MCF 10A (cell line): ENCODE measurements at places on chromosomes 1 and 21. TPM values are rescaled to one million over a fixed set of nuclear protein-coding genes. Genes with fewer than 3 reads are reported as not detected.

Gene CENPL
- 14.1 and 24.5 TPM in 2 replicates for total RNA-seq

Gene LCE1A
- total RNA-seq, result not detected in 2 replicates

Gene CD1E
- total RNA-seq, result not detected in 2 replicates

Gene MR1
- total RNA-seq, result 33.4 and 46.6 TPM in 2 replicates

Gene GNG12
- 117 and 135 TPM in 2 replicates for total RNA-seq

DNA sequence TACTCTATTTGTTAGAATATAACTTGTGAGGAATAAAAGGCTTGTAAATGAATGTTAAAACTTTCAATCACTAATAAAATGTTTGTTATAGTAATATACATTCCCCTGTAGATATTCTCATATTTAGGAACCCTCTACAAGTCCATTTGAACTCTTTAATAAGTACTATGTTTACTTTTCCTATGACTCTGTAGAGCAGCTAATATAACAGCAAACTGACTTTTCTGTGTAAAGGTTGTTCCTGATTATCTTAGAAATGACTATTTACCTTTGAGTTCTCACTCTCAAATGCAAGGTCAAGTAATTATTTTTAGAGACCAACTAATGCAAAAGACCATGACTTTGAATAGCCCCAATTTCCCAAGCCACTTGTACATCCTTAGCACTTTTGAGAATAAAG is 130.3 kb downstream of the C1orf21 start:
- no peak overlapping the region for H3K27ac ChIP-seq
- H3K27me3 ChIP-seq, result no peaks in the 10 kb centered on the region
- DNase-seq, result no peak
- H3K4me1 ChIP-seq, result no peaks in the 10 kb centered on the region
- H3K4me3 ChIP-seq, result no peak overlapping the region

DNA sequence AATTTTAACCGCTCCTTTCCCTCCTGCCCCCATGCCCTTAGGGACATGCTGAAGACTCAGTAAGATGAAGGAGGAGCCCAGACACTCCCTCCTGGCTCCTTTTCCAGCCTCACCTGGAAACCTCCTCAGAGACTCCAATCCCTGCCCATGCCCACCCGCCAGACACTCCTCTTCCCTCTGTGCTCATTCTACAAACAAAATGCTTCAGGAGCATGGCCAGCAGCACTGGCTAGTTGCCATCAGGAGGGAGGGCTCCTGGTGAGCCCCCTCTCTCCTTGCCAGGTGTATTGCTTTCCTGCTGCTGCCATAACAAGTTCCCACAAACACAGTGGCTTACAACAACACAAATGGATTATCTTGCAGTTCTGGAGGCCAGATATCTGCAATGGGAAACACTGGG is 126.1 kb downstream of the PSMG1 start:
- no peak overlapping the region for H3K4me3 ChIP-seq
- no peak overlapping the region for H3K27ac ChIP-seq
- no peaks in the 10 kb centered on the region for H3K27me3 ChIP-seq
- H3K36me3 ChIP-seq, result no peaks in the 10 kb centered on the region

DNA sequence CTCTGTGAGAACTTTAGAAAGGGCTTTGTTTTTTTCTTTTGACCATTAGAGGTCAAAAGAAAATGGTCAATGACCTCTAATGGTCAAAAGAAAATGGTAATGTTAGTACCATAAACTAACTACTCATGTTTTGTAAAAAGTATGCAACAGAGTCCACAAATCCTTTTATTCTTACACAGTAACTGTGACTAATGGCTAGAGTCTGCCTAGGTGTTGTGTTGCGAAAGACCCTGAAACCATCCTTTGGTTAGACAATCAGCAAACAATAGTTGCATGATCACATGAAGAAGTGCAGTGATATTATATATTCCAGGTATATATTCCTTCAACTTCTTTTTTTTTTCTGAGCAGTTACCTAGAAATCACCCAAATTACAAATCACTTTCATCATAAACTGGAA is 40.9 kb downstream of the NEGR1 start:
- H3K27ac ChIP-seq, result no peak overlapping the region
- no peaks in the 10 kb centered on the region for H3K36me3 ChIP-seq
- no peak overlapping the region for H3K4me3 ChIP-seq
- peak; percentile 75 for DNase-seq
- no peaks in the 10 kb centered on the region for H3K4me1 ChIP-seq

DNA sequence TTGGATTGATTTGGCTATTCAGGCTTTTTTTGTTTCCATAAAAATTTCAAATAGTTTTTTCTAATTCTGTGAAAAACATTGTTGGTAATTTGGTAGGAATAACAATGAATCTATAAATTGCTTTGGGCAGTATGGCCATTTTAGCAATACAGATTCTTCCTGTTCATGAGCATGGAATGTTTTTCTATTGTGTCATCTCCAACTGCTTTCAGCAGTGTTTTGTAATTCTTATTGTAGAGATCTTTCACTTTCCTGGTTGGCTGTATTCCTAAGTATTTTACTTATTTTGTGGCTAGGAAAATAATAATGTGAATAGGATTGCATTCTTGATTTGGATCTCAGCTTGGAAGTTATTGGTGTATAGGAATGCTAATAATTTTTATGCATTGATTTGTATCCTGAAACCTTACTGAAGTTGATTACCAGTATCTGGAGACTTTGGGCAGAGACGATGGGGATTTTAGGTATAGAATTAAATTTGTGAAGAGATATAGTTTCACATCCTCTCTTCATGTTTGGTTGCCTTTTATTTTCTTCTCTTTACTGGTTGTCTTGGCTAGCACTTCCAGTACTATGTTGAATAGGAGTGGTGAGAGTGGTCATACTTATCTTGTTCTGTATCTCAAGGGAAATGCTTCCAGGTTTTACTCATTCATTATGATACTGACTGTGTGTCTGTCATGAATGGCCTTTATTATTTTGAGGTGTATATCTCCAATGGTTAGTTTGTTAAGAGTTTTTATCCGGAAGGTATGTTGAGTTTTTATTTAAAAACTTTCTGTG is 57.3 kb downstream of the DRAM2 start:
- H3K27ac ChIP-seq, result peak overlapping the region; percentile 96
- peaks cover 34% of the 10 kb centered on the region for H3K4me1 ChIP-seq
- peak overlapping the region; percentile 67 for H3K4me3 ChIP-seq
- no peaks in the 10 kb centered on the region for H3K36me3 ChIP-seq
- no peaks in the 10 kb centered on the region for H3K27me3 ChIP-seq

DNA sequence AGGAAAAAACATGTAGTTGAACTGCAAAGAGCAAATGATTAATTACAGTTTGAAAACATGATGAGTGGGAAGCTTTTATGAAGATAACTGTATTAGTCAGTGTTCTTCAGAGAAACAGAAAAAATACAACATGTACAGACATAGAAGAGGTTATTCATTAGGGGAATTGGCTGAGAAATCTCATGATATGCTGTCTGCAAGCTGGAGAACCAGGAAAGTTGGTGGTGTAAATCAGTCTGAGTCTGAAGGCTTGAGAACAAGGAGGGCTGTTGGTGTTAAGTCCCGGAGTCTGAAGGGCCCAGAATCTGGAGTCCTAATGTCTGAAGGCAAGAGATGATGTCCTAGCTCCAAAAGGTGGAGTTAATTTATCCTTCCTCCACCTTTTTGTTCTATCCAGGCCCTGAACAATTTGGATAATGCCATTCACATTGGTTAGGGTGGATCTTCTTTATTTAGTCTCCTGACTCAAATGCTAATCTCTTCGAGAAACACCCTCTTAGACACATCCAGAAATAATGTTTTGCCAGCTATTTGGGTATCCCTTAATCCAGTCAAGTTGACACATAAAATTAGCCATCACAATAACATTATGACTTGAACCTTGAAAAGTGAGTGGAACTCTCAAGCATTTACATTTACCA is 672.9 kb upstream of the PTBP2 start:
- H3K4me3 ChIP-seq, result no peak overlapping the region
- DNase-seq, result no peak
- no peaks in the 10 kb centered on the region for H3K36me3 ChIP-seq
- no peak overlapping the region for H3K27ac ChIP-seq
- H3K4me1 ChIP-seq, result no peaks in the 10 kb centered on the region

- peak; percentile 90 for DNase-seq
- no peaks in the 10 kb centered on the region for H3K27me3 ChIP-seq
- peaks cover 12% of the 10 kb centered on the region for H3K36me3 ChIP-seq
- peak overlapping the region; percentile 73 for H3K27ac ChIP-seq
- no peak overlapping the region for H3K4me3 ChIP-seq
These were observed 126.1 kb downstream of the CDC42BPA start for GRCh38 chr1:227192163-227192562.

- H3K27ac ChIP-seq, result no peak overlapping the region
- H3K27me3 ChIP-seq, result no peaks in the 10 kb centered on the region
- DNase-seq, result no peak
These were observed 2.8 kb upstream of the OSCP1 start for GRCh38 chr1:36453051-36453450.

DNA sequence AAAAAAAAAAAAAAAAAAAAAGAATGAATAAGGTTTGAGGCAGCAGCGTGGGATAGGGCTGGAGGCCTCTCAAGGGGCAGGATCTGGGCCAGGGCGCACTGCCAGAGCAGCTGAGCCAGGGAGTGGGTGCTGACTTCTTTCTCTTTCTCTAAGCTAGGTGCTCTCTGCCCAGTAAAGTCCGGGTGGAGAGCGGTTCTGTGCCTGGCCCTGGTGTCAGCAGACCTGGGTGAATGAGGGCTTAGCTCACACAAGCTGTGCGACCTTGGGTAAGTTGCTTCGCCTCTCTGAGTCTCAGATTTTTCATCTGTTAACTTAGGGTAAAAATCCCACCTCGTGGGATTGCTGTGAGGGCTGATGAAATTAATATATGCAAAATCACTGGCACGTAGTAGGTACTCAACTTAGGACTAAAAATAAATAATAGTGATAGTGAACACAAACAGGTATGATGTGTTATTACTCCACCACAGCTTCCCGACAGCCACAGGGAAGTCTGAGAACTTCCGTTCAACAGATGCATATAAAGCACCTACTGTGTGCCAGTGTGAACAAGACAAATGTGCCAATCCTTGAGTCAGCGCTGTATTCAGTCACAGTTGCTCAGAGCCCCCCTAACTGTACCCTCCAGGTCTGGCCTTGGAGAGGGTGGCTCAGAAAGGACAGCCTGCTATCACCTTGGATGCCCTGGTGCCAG is 2.0 kb upstream of the FAM131C start:
- peak; percentile 86 for DNase-seq
- H3K27me3 ChIP-seq, result no peaks in the 10 kb centered on the region
- peak overlapping the region; percentile 76 for H3K27ac ChIP-seq
- no peaks in the 10 kb centered on the region for H3K36me3 ChIP-seq
- peak overlapping the region; percentile 13 for H3K4me3 ChIP-seq
- peaks cover 43% of the 10 kb centered on the region for H3K4me1 ChIP-seq

DNA sequence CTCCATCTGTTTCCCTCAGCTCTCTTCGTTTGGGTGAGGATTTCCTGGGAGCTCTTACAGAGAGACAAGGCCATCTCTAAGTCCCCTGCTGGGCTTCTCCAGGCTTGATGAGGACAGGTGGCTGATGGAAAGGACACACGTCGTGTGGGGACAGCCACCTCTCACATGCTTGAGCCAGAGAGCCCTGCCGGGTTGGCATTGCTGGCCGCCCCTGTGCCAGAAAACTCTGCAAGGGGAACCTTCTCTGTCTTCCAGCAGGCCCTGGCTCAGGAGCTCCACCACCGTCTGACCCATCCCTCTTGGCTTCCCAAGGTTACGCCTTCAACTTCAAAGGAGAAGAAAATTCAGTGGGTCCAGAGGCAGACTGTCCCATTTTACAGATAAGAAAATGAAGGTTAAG is 82.8 kb downstream of the CASZ1 start:
- peaks cover 6% of the 10 kb centered on the region for H3K36me3 ChIP-seq
- H3K27ac ChIP-seq, result no peak overlapping the region
- no peak for DNase-seq
- no peak overlapping the region for H3K4me3 ChIP-seq
- no peaks in the 10 kb centered on the region for H3K4me1 ChIP-seq

DNA sequence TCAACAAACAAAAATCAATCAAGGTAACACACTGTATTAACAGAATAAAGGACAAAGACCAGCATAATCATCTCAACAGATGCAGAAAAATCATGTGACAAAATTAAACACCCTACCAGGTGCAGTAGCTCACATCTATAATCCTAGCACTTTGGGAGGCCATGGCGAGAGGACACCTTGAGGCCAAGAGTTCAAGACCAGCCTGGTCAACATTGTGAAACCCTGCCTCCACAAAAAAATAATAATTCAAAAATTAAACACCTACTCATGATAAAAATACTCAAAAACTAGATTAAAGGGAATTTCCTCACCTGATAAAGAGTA is 35.3 kb downstream of the PIK3R3 start:
- no peaks in the 10 kb centered on the region for H3K27me3 ChIP-seq
- H3K4me1 ChIP-seq, result no peaks in the 10 kb centered on the region
- H3K4me3 ChIP-seq, result no peak overlapping the region
- no peak overlapping the region for H3K27ac ChIP-seq
- no peak for DNase-seq

GRCh38 chr1:12375133-12375829 is 145.5 kb downstream of the VPS13D start:
- no peaks in the 10 kb centered on the region for H3K4me1 ChIP-seq
- peak overlapping the region; percentile 25 for H3K27ac ChIP-seq
- peaks cover 71% of the 10 kb centered on the region for H3K36me3 ChIP-seq

DNA sequence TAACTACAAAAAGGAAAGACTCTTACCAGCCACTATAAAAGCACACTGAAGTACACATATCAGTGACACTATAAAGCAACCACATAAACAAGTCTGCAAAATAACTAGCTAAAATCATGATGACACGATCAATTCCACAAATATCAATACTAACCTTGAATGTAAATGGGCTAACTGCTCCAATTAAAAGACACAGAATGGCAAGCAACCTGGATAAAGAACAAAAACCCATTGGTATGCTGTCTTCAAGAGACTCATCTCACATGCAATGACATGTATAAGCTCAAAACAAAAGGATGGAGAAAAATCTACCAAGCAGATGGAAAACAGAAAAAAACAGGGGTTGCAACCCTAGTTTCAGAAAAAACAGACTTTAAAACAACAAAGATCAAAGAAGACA is 59.7 kb upstream of the LYPLAL1 start:
- H3K36me3 ChIP-seq, result no peaks in the 10 kb centered on the region
- H3K27me3 ChIP-seq, result no peaks in the 10 kb centered on the region
- no peak for DNase-seq
- H3K4me3 ChIP-seq, result no peak overlapping the region
- no peaks in the 10 kb centered on the region for H3K4me1 ChIP-seq
